ENCODE measurements at places on chromosomes 6 and 20. TPM values are rescaled to one million over a fixed set of nuclear protein-coding genes. Genes with fewer than 3 reads are reported as not detected.

Gene KHDC1L
- not detected for polyA plus RNA-seq

- no peak for DNase-seq
These were observed 17.4 kb downstream of the NKX2-2 start for GRCh38 chr20:21496452-21496851.

DNA sequence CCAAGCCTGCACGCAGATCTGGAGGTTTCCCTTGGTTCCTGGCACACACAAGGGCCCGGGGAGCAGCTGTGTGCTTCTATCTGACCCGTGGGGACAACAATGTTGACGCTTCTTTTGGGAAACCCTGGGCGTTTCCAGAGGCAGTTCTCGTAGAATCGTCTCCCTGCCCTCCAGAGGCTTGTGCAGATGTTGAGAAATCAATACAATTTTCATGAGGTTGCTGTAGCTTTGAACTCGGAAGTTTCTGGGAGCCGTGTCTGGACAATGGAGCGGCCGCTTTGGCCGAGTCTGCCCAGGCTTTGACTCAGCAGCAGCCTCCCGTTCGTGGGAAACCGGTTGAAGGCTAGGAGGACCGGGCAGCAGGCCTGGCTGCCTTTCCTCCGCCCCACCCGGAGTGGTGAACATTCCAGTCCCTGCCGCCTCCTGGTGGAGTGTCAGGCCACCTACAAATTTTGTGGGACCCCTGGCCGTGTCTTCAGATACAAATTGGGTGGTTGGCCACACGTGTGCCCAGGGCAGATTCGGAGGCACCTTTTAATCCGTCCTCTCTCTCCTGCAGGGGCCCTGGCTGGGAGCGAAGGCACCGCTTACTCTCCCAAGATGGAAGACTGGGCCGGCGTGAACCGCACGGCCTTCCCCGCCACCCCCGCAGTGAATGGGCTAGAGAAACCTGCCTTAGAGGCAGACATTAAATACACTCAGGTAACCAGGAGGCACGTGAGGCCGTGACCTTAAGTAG, 2.7 kb downstream of the PAX1 start:
- DNase-seq: no peak

DNA sequence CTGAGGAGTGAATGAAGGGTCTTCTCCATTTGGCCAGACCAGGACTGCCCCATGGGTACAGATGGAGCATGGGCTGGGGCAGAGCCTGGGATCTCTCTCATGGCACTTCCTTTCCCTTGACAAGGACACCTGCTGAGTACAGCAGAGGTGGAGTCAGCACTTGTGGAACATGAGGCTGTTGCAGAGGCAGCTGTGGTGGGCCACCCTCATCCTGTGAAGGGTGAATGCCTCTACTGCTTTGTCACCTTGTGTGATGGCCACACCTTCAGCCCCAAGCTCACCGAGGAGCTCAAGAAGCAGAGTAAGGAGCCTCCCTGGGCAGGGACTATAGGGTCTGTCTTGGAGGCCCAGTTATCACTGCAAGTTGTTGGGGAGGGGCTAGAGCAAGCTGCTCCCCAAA, 29.6 kb downstream of the GSS start:
- no peak for DNase-seq

Gene MAN1A1
- polyA plus RNA-seq: not detected

GRCh38 chr6:69953491-69953890, 87.1 kb downstream of the COL19A1 start:
- no peak for DNase-seq

DNA sequence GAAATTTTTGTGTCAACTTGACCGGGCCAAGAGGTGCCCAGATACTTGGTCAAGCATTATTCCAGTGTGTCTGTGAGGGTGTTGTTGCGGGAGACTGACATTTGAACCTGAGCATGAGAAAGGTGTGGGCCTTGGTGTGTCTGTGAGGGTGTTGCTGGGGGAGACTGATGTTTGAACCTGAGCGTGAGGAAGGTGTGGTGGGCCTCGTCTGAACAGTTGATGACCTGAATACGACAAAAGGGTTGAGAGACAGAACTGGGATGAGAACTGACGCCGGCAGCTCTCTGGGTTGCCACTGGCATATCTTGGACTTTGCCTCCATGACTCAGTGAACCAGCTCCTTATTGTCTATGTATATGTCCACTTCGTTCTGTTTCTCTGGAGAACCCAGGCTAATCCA, 240.5 kb downstream of the ERMARD start:
- DNase-seq: no peak

DNA sequence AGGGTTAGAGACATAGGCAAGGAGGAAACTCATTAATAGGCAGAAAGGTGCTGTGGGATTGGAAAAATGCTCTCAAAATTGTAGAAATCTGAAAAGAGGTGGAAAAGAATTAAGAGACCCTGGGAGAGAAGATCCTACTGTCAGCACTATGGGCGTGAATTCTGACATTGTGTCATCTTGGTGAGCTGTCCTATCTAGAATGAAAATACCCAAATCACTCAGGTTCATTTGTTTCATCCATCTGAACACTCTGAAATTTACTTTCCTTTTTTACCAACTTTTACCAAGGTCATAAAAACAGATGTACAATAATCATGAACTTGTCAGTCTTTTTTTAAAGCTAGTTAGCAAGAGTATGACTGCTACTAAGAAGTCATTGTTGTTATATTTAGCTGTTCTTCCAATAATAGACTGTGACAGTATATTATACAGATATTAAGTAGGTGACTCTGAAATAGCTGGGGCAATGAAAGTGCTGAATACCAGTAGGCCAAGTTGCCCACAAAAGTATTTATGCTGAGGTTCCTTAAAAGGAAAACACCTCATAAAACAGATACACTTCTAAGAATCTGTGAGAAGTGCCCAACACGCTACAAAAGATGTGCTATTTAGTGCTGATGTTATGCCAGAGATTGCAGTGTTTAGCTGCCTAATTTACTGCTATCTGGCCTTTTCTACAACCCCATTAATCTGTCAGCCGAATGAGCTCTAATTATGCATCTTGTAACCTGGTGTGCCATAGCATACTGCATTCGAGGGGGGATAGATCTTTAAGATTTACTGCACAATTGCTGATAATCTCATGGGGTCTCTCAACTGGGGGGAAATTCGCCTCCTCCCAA, 217.5 kb upstream of the SUPT3H start:
- no peak for DNase-seq

- DNase-seq: no peak
These were observed 7.0 kb upstream of the ID4 start for GRCh38 chr6:19830171-19830570.

DNA sequence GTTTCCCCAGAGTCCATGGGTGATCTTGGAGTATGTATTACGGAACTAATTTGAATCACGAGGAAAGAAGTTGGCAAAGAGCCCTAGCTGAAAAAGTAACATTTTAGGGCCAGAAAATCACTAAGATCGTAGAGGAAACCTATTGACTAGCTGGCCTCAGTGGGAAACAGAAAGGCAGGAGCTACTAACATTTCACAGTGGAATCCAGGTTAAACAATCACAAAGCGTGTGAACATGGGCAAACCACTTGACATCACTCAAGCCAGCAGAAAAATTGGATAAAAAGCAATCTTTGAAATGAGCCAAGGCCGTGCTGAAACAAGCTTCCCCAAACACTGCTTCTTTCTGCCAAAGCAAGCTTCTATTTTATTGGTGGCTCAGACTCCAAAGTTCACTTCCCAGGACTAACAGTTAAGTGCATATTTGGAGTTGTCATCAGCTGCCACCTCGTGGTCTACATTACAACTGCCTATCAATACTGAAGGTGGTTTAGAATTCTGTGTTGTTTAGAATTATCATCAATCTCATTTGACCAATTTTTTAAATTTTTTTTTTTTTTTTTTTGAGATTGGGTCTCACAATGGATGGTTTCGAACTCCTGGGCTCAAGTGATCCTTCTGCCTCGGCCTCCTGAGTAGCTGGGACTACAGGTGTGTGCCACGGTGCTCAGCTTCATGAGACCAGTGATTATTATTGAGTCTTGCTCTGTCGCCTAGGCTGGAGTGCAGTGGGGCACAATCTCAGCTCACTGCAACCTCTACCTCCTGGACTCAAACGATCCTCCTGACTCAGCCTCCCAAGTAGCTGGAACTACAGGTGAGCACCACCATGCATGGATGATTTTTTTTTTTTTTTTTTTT, 10.6 kb downstream of the RPS10 start:
- DNase-seq: peak; percentile 70

- no peak for DNase-seq
These were observed 117.3 kb upstream of the ARMC2 start for GRCh38 chr6:108730635-108731515.

Gene FOXC1
- 1.6 TPM for polyA plus RNA-seq

GRCh38 chr6:34497411-34497810, 31.5 kb downstream of the PACSIN1 start:
- no peak for DNase-seq

GRCh38 chr6:133502441-133503335, 261.5 kb downstream of the EYA4 start:
- DNase-seq: peak; percentile 31

GRCh38 chr20:59005523-59006166, 1.4 kb downstream of the CTSZ start:
- no peak for DNase-seq

DNA sequence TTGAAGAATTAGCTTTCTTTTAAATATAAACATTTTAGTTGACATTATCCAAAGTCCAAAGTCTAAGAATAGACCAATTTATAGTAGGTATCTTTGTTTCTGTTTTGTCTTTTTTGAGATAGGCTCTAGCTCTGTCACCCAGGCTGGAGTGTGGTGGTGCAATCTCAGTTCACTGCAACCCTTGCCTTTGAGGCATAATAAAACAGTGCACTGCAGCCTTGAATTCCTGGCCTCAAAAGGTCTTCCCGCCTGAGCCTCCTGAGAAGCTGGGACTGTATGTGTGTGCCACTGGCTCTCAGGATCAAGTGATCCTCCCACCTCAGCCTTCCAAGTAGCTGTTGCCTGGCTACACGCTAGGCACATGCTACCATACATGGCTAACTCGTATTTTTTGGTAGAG, 135.4 kb downstream of the REV3L start:
- no peak for DNase-seq

DNA sequence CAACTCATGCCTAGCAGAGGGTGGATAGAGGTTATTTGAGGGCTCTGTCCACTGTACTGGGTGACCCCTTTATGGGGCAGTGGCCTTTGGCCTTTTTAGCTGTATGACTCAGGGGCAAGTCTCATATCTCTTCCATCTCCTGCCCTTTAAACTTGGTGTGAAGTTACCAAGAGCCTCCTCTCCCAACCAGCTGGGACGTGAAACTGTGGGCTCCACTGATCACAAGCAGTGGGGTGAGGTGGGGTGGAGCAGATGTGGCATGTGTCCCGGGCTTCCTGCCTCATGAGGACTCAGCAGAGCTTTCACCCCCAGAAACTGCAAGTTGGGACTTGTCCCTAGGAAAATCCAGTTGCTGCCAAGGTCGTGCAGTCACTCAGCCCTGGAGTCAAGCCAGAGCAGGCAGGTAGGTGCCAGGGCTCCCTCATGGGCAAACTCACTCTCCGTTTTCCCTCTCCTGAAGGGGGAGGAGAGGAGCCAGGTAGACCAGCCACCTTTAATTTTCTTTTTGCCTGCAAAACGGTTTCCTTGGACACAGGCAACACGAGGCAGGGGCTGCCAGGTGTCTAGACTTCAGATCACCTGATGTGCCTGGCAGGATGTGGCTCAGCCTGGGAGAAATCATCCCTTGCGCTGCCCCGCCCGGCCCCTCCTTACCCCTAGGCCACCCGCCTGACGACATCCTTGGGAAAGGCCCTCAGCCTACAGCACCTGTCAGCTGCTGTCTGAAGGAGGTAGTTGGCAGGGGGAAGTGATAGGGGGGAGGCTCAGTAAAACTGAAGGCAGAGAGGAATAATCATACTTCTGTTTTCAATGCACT, 4.0 kb downstream of the CDKN1A start:
- DNase-seq: no peak

DNA sequence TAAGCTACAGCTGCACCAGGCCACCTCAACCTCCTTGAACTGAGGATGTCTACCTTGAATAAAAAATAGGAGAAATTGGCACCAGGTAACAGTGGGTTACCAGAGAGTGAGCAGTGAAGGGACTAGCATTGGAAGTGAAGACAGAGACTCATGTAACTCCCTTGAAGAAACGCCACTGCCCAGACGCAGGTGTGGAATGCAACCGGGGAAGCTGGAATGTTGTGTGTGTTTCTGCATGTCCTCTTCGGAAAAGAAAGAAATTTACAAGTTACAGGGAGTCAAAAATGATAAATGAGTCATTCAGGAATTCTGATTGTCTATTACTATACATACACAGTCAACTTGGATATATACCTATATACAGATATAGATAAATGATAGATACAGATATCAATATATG, 514.7 kb upstream of the AGPAT4 start:
- no peak for DNase-seq

Gene TOMM34
- polyA plus RNA-seq: 19.1 TPM

GRCh38 chr6:87848616-87849015, 146.6 kb upstream of the AKIRIN2 start:
- DNase-seq: no peak

- DNase-seq: no peak
These were observed 185.5 kb downstream of the CDH4 start for GRCh38 chr20:61437280-61438206.

DNA sequence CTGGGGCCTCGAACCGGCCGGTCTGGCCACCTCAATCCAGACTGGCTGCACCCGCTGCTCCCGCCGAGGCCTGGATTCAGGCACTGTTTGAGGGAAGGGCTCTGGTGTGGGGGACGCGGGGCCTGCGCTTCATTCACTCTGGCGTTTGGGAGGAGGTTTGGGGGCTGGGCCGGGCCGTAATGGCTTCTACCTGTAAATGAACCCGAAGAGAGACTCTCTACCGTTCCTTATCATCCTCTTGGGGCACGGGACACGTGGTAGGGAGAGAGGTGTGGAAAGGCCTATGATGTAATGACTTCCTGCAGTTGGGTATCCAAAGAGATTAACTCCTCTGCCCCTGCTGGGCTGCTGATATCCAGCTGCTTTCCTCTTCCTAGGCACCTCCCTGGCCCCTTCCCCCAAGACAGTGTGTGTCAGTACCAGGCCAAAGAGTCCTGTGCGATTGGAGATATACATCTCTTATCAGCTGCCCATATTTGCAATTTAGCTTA, 1.8 kb downstream of the FOXO3 start:
- peak; percentile 41 for DNase-seq

- no peak for DNase-seq
These were observed 18.1 kb upstream of the PXDC1 start for GRCh38 chr6:3769610-3770009.

Gene FAM217A
- polyA plus RNA-seq: 0.63 TPM

DNA sequence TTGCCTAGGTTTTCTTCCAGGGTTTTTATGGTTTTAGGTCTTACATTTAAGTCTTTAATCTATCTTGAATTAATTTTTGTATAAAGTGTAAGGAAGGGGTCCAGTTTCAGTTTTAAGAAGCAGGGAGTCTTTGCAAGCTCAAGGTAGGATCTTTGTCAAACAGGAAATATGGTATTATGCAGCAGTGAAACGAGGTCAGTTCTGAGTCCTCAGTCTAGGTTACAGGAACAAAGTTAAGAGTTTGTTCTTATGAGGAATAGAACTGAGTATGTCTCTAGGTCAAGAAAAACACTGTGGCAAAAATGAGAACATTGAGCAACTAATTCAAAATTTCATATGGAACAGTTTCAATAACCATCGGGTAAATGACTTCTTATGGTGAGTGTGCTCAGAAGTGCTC, 63.6 kb downstream of the GCLC start:
- no peak for DNase-seq
